Activated CD8-positive, alpha-beta memory T cell treated with anti-CD3 and anti-CD28 coated beads for 1 hour (primary cell): ENCODE measurements at places on chromosomes 7 and 10.

DNA sequence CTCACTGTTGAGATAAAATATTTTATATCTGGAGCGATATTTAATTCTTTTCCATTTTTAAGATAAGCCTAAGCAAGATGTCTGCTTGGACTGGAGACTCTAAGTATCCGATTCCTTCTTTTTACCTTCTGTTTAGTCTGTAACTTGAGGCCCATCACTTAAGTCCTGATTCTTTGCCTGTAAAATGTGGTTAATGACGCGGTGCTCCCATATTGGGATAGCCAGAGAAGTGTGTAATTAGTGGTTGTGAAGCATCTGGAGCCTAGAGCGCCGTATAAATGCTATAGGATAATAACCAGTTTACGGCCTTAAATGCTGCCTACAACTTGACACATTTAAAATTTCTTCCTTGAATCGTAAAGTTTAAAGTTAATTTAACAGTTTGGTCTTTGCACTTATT, 132.9 kb downstream of the CHN2 start:
- no peak for DNase-seq

DNA sequence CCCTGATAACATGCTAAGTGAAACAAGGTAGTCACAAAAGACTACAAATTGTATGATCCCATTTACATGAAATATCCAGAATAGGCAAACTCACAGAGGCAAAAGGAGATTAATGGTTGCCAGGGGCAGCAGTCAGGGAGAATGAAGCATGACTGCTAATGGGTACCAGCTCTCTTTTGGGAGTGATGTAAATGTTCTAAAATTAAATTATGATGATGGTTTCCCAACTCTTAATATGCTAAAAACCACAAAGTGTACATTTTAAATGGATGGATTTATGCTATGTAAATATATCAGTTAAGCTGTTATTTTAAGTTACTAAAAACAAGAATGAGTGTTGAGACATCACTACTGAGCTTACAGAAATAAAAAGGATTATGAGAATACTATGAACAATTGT, 12.6 kb downstream of the CYP51A1 start:
- no peak for DNase-seq

GRCh38 chr10:123153486-123154091, 613 bp upstream of the BUB3 start:
- DNase-seq = no peak

GRCh38 chr7:5779141-5779540, 2.3 kb downstream of the RNF216 start:
- no peak for DNase-seq

DNA sequence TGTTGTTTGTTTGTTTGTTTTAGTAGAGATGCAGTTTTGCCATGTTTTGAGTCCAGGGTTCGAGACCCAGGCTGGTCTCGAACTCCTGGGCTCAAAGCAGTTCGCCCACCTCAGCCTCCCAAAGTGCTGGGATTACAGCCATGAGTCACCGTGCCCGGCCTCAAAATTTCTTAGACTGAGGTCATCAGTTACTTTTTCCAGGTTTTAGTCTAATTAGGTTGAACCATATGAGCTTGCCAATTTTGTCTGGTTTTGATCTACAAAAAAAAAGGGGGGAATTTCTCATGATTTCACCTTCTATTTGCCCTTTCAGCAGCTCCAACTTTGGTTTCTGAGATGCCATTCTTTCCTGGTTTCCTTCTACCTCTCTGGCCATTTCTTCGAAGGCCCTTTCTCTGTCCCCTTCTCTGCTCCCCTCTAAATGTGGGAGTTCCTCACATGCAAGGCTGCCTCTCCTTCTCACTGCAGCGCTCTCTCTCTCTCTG, 5.5 kb downstream of the CUEDC2 start:
- DNase-seq = no peak

- no peak for DNase-seq
Observed at GRCh38 chr7:139777133-139777891, 486 bp downstream of the HIPK2 start.

- DNase-seq = no peak
Observed at GRCh38 chr7:46153583-46153950, 232.5 kb upstream of the IGFBP3 start.

GRCh38 chr10:23976275-23976674, 232.7 kb upstream of the KIAA1217 start:
- no peak for DNase-seq

DNA sequence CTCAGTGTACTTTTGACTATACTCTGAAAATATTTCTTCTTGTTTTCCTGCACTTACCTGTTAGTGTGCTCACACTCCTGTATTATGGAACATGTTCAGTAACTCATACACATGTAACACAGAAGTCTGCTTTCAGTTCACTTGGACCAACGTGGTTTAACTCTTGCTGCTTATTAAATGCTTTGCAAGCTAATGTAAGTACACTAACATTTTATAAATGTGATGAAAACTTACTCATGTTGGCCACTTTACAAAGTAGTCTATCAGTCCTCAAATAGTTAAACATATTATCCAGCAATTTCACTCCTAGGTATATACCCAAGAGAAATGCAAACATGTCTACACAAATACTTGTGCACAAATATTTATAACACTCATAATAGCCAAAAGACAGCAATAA, 98.4 kb downstream of the UBE2H start:
- DNase-seq = no peak
